NCI-H1092 (cell line): ENCODE measurements at places on chromosomes 2 and 18.

- DNase-seq, result no peak
Measured at GRCh38 chr18:76397631-76398030, 97.4 kb downstream of the ZNF516 start.

DNA sequence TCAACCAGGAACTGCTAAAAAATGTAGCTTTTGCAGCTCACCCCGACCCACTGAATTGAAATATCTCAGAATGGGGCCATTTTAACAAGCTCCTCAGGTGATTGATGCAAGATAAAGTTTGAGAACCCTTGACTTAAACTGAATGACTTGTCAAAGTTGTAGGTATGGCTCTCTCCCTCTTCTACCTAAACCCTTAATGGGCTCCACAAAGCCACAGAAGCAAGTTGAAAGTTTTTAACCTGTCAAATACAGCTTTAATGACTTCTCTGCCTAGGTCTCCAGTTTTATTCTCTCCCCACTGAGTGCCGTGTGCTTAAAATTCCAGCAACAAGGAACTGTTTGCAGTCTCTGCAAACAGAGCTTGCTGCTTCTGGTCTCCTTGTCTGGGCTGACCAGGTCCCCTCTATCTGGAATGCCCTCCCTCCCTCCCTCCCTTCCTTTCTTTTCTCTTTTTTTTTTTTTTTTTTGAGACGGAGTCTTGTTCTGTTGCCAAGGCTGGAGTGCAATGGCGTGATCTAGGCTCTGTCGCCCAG, 19.7 kb upstream of the RNF125 start:
- no peak for DNase-seq

DNA sequence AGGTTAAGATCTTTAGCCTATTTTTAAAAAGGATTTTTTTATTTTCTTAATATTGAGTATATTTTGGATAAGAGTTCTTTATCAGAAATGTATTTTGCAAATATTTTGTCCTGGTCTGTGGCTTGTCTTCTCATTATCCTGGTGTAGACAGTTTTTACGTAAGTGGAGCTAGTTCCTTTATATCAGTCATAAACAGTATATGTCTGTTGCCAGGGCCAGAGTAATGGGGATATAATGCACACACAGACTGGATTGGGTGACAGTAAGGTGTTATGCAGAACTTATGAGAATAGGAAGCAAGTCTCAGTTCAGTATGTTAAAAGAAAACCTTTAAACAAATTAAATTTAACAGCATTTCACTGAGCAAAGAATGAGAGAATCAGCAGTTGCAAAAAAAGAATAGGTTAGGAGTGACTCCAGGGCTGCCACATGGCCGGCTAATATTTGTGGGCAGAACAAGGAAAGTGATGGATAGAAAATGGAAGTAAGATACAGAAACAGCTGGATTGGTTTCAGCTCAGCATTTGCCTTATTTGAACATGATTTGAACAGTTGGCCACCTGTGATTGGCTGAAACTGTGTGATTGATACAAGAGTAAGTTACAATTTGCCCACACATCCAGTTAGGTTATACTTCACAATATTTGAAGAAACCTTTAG, 61.1 kb upstream of the ZNG1B start:
- no peak for DNase-seq

- no peak for DNase-seq
Measured at GRCh38 chr18:59272891-59273758, at the start of gene RAX. TSS of gene RAX (minus strand) at chr18:59273454. CDS start at chr18:59273206, 248 bp downstream.

DNA sequence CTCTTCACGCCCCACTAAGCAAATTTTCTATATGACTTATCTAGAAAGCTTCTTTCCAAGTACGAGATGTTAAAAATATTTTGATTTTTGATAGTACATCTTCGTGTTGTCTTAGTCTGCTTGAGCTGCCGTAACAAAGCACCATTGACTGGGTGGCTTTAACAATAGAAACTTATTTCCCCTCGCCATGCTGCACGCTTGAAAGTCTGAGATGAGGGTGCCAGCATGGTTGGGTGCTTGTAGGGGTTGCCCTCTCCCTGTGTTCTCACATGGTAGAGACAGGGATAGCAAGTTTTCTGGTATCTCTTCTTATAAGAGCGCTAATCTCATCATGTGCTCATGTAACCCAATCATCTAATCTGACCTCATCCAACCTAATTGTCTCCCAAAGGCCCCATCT, 106.2 kb downstream of the TANC1 start:
- no peak for DNase-seq

DNA sequence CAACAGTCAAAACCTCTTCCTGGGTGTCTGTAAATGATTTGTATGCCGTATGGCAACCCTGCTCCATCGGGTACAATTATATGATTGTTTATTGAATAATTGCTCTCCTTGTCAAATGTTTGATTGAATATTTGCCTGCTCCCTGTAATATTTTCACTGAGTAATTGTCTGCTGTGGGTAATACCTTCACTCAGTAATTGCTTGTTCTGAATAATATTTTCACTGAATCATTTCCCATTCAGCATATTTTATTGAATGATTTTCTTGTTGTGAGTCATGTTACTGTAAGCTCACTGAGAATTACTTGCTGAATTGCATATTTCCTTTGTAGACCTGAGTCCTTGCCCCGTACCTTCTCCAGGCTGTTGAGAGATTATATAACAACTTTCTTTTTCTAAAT, 535.2 kb downstream of the METTL4 start:
- no peak for DNase-seq

GRCh38 chr2:236240228-236240990, 23.8 kb downstream of the ASB18 start:
- DNase-seq, result no peak

DNA sequence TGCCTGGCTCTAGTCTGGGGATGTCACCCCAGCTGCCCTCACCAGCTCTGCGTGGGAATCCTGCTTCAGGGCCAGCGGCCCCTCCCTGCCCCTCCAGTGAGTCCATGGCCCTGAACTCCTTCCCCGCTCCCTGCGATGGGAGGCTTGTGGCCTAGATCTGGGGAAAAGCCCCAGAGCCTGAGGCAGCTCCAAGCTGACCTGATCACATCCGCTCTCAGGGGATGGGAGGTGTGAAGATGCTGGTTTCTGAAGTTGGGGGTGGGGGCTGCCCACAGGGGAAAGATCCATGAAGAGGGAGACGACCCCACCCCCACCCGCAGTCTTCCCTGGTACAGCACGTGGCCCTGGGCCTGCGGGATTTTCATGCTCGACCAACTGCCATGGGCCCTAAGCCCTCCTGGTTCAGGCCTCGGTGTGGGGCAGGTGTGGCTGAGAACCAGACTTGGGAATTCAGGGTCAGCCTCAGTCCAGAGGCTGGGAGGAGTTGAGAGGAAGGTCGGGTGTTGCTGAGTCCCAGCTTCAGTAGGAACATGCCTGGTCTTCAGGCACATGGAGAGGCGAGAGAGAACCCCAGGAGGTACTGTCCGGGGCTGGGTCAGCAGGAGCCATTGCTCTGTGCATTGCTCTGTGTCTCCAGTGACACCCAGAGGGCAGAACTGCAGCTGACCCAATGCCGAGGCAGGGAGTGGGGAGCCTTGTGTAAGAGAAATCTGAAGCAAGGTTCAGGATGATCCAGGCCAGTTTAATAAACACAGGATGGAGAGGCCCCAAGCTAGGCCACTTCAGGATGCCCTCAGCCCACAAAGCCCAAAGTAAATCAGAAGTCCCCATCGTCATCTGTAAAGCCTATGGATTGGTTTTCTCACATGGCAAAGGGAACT, 115.1 kb downstream of the CAPN13 start:
- DNase-seq, result no peak

- DNase-seq, result no peak
Measured at GRCh38 chr2:203327582-203327900, 653 bp upstream of the ABI2 start.

- no peak for DNase-seq
Measured at GRCh38 chr2:218834685-218835084, 3.1 kb upstream of the PRKAG3 start.

DNA sequence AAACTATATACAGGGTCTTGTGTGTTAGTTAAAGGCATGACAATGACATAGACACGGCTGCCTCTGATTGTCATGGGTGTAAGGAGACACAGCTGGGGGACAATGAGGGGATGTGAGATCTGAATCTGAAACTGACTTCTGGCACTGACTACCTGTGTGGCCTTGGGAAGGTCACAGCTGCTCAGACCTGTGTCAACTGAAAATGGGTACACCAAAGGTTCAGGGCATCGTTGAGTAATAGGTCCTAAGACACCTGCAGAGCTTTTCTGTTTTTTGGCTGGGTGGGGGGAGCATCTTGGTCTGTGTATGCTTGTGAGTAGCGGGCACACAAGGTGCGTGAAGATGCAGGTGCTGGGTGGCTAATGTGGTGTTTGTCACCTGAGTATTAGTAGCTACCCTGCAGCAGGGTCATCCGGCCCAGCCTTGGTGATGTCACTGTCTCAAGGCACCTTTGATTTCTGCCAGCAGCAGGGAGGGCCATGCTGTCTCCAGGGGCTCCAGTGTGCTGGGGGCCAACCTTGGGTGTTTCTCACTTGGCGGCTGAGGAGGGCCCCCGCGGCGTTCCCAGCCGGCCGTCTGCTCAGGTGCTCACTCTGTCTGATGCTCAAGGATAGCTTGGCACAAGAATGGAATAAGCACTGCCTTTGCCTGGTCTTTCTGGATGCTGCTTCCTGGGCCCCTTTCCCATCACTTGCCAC, 53.1 kb upstream of the HS6ST1 start:
- DNase-seq, result no peak

DNA sequence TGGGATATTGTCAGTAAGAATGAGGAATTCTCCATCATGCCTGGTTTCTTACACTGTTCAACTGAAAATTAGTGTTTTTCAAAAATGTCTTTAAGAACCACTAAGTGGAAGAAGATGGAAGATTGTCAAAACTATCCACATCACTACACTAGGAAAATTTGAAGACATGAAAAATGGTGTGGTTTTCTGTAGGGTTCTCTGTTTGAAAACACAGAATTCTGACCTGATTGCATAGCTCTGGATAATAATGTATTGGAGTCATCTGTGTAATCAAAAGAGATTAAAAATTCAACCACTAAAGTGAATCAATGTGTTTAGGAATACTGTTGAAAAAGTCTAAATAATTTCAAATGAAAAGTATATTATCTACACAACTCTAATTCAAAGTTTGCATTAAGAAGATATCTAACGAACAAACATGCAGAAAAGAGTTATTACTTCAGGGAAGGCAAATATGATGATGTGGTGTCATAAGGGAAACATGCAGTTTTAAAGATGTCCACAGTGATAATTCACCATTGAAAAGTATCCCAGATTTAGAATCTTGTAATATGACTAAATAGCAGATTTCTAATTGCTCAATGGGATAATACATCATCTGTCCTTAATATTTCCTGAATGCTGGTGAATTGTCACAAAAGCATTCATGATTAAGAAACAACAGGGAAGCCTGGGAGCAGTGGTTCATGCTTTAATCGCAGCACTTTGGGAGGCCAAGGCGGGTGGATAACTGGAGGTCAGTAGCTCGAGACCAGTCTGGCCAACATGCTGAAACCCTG, 116.9 kb downstream of the ERBB4 start:
- no peak for DNase-seq

DNA sequence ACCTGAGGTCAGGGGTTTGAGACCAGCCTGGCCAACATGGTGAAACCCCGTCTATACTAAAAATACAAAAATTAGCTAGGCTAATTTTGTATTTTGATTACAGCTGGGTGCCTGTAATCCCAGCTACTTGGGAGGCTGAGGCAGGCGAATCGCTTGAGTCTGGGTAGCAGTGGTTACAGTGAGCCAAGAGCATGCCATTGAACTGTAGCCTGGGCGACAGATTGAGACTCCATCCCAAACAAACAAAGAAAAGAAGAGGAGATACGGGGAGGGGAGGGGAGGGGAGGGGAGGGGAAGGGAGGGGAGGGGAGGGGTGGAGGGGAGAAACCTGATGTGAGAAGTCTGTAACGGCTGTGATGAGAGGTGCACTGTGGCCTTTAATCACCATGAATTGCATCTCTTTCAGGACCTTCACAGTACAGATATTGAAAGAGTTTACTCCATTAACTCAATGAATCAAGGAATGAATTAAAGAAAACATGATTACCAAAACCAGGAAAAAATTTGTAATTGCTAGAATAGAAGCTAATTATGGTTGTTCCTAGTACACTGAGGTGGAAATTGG, 135.3 kb downstream of the CALCRL start:
- no peak for DNase-seq

- no peak for DNase-seq
Measured at GRCh38 chr2:70679259-70679658, 88.7 kb downstream of the ADD2 start.

- no peak for DNase-seq
Measured at GRCh38 chr2:216588861-216589710, 44.1 kb upstream of the IGFBP2 start.

DNA sequence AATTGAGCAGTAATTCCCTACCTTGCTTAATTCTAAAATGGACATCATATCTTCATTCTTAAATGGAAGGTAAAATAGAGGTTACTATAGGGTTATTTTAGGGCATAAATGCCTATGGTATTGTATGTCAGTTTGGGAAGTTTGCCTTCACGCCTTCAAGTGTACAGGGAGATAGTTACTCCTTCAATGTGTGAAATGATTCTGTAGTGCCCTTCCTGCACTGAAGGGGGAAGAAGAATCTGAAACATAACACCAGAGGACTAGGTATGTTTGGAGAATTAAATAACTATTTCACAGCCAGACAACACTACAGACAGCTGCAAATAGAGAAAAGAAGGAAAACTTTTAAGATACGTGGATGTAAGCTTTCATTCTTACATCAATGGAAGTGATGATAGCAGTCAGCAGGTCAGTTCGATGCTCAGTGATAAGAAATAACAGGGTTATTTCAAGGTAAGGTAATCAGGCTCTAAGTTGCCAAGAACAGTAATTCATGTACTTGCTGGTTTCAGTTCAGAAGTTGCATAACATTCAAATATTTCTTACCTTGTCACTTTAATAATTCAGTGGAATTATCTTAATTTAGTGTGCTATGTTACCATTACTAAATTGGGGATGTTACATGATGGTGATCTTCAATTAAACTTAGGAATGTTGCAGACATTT, 4.0 kb downstream of the PKP4 start:
- DNase-seq, result no peak

- peak; percentile 64 for DNase-seq
Measured at GRCh38 chr18:48441405-48441881, 32.3 kb upstream of the ZBTB7C start.

- DNase-seq, result peak; percentile 96
Measured at GRCh38 chr2:136141510-136142149, 23.7 kb upstream of the CXCR4 start.

DNA sequence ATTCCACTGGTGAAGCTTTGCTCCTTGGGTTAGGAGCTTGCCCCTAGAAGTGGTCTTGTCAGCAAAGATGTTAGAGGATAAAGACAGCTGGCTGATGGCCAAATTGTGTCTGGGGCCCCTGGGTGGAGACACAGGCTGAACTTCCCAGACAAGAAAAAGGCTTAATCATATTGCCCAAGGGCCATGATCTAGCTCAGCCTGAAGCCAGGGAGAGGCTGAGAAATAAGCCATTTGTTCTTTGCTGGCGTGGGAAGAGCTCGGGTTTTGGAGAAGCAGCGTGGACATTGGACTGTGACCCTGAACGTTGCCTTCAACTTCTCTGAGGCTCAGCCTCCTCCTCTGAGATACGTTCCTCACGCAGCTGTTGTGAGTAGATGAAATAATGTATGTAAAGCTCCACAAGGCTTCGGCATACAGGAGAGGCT, 153.0 kb downstream of the ZFP36L2 start:
- DNase-seq, result no peak

- DNase-seq, result no peak
Measured at GRCh38 chr2:199791326-199791725, 59.7 kb downstream of the FTCDNL1 start.

GRCh38 chr2:15784886-15785801, 155.2 kb upstream of the MYCN start:
- DNase-seq, result no peak
